ENCODE measurements at places on chromosomes 11 and 22. TPM values are rescaled to one million over a fixed set of nuclear protein-coding genes. Genes with fewer than 3 reads are reported as not detected.

APOBEC3A gene
- 0.41 TPM for total RNA-seq

DNA sequence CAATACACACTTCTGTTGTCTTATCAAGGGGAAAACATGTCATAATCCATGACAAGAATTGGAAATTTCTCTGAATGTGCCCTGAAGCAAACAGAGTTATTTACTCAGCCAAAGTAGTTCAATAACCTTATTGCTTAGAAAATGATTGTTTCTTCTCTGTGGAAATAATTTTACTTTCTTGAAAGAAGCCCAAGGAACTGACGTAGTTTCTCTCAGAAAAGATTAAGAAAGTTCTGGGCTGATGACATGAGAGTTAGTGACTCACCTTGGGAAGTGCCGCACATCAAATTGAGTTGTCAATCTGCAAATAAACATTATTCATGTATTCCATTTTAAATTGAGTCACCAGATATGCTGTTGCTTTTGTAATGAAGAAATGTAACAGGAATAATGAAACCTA is 418.6 kb upstream of the LRRC4C start:
- no peak for DNase-seq
- H3K27ac ChIP-seq: no peak overlapping the region
- H3K36me3 ChIP-seq: no peaks in the 10 kb centered on the region
- H3K27me3 ChIP-seq: no peaks in the 10 kb centered on the region

GLYATL1B gene
- not detected for total RNA-seq

NPTXR gene
- 23.3 TPM for total RNA-seq

DNA sequence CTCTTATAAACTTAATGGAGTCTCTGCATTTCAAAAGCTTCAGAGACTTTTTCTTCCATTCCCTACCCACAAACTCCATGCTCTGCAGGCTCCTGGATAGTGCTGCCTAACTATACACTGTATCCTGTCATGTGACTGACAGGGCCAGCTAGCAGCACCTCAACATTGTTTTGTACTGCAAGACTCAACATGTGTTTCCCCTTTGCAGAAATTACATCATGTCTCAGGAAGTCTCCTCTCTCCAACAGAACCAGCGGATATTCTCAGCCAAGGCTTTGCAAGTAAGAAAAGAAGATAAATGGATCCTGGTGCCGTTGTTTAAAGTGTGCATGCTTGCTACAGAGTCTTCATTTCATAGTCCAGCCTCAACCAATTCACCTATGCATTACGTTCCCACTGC is 164.0 kb upstream of the UBASH3B start:
- H3K27ac ChIP-seq: peak overlapping the region; percentile 50
- H3K36me3 ChIP-seq: no peaks in the 10 kb centered on the region
- peaks cover 16% of the 10 kb centered on the region for H3K4me1 ChIP-seq
- DNase-seq: no peak
- no peaks in the 10 kb centered on the region for H3K27me3 ChIP-seq

- H3K27ac ChIP-seq: peak overlapping the region; percentile 92
- peaks cover 28% of the 10 kb centered on the region for H3K36me3 ChIP-seq
- H3K4me3 ChIP-seq: peak overlapping the region; percentile 80
- H3K27me3 ChIP-seq: peaks cover 25% of the 10 kb centered on the region
- DNase-seq: peak; percentile 87
- peaks cover 57% of the 10 kb centered on the region for H3K4me1 ChIP-seq
These were observed 759 bp upstream of the PEX16 start for GRCh38 chr11:45918331-45918941.

GRCh38 chr11:94308024-94308423 is 3.6 kb downstream of the IZUMO1R start:
- H3K27ac ChIP-seq: no peak overlapping the region
- peaks cover 20% of the 10 kb centered on the region for H3K4me1 ChIP-seq
- H3K27me3 ChIP-seq: peaks cover 10% of the 10 kb centered on the region
- no peak for DNase-seq

DNA sequence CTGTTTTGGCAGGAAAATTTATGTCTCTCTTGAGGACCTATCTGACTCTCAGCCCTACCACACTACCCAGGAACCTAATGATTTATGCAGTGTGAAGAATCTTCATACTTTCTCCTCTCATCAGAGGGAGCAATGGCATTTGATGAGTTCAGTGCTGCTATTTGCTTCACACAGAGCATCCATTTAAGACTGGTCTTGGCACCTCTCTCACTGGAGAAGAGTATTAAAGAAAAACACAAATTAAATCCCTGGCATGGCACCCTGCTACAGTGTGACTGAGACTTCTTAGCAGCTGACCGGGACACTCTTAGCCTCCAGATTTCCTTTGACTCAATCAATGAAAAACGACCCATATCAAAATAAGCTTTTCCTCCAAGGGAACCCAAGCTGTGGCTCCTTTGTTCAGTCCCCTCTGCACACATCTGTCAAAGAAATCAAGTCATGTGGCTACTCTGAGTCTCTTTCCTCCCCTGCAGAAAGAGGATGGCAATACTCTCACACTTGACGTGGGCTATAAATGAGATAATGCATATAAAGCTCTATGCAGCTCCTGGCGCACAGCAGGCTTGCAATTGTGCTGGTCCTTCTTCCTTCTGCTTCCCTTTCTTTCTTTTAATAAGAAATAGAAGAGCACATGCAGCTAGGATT is 186.1 kb upstream of the E2F8 start:
- H3K36me3 ChIP-seq: no peaks in the 10 kb centered on the region
- H3K27ac ChIP-seq: no peak overlapping the region
- no peak overlapping the region for H3K4me3 ChIP-seq

GRCh38 chr22:40220316-40221054 is 42.8 kb downstream of the TNRC6B start:
- no peaks in the 10 kb centered on the region for H3K27me3 ChIP-seq
- H3K4me1 ChIP-seq: peaks cover 99% of the 10 kb centered on the region
- peak overlapping the region; percentile 8 for H3K4me3 ChIP-seq
- no peaks in the 10 kb centered on the region for H3K36me3 ChIP-seq
- DNase-seq: no peak
- peak overlapping the region; percentile 64 for H3K27ac ChIP-seq

DNA sequence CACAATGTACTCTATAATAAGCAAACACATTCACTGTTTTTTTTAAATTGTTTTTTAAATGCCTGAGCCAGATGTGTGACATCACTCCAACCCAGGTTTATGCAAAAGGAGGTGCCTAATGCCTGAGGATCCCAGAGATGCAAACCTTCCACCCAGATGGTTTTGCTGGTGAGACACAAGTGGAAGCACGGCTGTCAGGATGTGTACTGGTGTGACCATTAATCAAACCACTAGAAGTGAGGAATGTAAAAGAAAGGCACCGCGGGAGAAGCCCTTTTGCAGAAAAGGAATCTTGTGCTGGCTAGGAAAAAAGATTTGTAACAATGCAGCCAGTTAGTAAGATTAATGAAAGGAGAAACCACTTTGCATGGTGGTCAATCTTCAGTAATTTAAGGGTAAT is 407.4 kb downstream of the LARGE1 start:
- H3K27me3 ChIP-seq: no peaks in the 10 kb centered on the region
- no peaks in the 10 kb centered on the region for H3K36me3 ChIP-seq
- no peak for DNase-seq
- no peak overlapping the region for H3K27ac ChIP-seq
- H3K4me3 ChIP-seq: no peak overlapping the region
- H3K4me1 ChIP-seq: peaks cover 41% of the 10 kb centered on the region

- no peaks in the 10 kb centered on the region for H3K36me3 ChIP-seq
- H3K27ac ChIP-seq: no peak overlapping the region
- H3K4me3 ChIP-seq: no peak overlapping the region
- no peaks in the 10 kb centered on the region for H3K27me3 ChIP-seq
- peaks cover 25% of the 10 kb centered on the region for H3K4me1 ChIP-seq
- no peak for DNase-seq
These were observed 79.5 kb downstream of the BLID start for GRCh38 chr11:122036493-122036892.

- no peak for DNase-seq
- no peaks in the 10 kb centered on the region for H3K27me3 ChIP-seq
- peak overlapping the region; percentile 88 for H3K27ac ChIP-seq
- H3K4me1 ChIP-seq: peaks cover 47% of the 10 kb centered on the region
- H3K4me3 ChIP-seq: peak overlapping the region; percentile 91
- peaks cover 11% of the 10 kb centered on the region for H3K36me3 ChIP-seq
These were observed 1.2 kb upstream of the MARK2 start for GRCh38 chr11:63837739-63838138.

DNA sequence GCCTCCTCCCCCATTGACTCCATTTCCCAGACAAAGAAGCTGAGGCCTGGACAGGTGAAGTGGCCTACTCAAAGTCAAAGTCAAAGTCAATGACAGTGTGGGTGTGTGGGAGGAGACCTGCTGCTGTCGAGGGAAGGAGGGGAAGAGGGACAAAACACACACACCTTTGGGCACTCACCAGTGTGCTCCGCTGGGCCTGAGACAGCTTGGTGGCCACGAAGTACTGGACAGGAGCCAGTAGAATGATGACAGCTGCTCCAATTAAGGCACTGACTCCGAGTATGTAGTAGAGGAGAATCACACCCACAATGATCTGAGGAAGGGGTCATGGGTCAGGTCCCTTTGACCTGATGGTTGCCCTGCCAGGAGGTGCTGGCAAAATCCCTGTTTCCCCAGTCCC is 33.6 kb downstream of the ABCC8 start:
- no peaks in the 10 kb centered on the region for H3K36me3 ChIP-seq
- H3K27me3 ChIP-seq: peaks cover 23% of the 10 kb centered on the region
- no peaks in the 10 kb centered on the region for H3K4me1 ChIP-seq
- no peak for DNase-seq
- H3K27ac ChIP-seq: no peak overlapping the region

ANO9 gene
- 0.11 TPM for total RNA-seq

- peaks cover 12% of the 10 kb centered on the region for H3K27me3 ChIP-seq
- no peaks in the 10 kb centered on the region for H3K4me1 ChIP-seq
- no peak overlapping the region for H3K27ac ChIP-seq
- no peak overlapping the region for H3K4me3 ChIP-seq
- H3K36me3 ChIP-seq: no peaks in the 10 kb centered on the region
- no peak for DNase-seq
These were observed 148.1 kb upstream of the NARS2 start for GRCh38 chr11:78722786-78723185.

DNA sequence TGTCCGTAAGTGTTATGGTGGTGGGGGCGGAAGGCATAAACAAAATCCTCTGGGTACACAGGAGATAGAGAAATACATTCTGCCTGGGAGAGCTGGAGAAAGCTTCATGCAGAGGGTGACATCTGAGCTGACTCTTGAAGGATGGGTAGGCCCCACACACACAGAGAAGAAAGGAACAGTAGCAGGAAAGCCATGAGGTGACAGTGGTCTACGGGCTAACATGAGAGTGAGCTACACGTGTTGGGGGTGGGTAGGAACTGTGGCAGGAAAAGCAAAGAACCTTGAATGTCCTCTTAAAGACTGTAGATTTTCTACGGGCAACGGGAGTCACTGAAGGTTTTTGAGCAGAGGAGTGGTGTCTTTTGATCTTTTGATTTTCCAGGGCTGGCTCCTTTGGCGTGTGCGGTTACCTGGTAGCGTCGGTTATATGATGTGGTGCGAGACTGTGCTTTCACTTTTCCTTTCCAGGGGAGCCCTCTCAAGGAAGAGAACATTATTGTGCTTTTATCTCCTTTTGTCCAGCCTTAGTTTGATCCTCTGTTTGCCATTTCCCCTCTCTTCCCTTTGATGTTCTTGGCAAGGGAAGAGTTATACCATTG is 39.7 kb downstream of the ADAMTS8 start:
- no peaks in the 10 kb centered on the region for H3K27me3 ChIP-seq
- H3K36me3 ChIP-seq: no peaks in the 10 kb centered on the region
- peak overlapping the region; percentile 47 for H3K4me3 ChIP-seq
- no peak for DNase-seq

- no peaks in the 10 kb centered on the region for H3K36me3 ChIP-seq
- peaks cover 4% of the 10 kb centered on the region for H3K4me1 ChIP-seq
- H3K27me3 ChIP-seq: peaks cover 34% of the 10 kb centered on the region
- H3K4me3 ChIP-seq: no peak overlapping the region
- DNase-seq: no peak
These were observed 97.9 kb upstream of the RTL6 start for GRCh38 chr22:44595841-44596341.

PTGDR2 gene
- 2.3 TPM for total RNA-seq
